ENCODE measurements at places on chromosomes 12 and 14. TPM values are rescaled to one million over a fixed set of nuclear protein-coding genes. Genes with fewer than 3 reads are reported as not detected.

The TEX22 gene
- 2.9 TPM for total RNA-seq

- no peak for DNase-seq
These were observed 101.8 kb upstream of the EIF5 start for GRCh38 chr14:103232031-103232808.

DNA sequence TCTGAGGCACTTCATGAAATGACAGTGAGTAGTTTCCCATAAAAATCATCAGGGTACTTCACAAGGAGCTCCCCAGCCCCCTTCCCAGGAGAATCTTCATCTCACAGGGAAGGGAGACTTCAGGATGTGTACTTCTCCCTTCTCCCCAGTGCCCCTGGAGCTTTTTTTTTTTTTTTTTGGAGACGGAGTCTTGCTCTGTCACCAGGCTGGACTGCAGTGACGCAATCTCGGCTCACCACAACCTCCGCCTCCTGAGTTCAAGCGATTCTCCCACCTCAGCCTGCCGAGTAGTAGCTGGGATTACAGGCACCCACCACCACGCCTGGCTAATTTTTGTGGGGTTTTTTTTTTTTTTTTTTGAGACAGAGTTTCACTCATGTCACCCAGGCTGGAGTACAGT is 10.4 kb downstream of the ITPK1 start:
- DNase-seq: no peak

DNA sequence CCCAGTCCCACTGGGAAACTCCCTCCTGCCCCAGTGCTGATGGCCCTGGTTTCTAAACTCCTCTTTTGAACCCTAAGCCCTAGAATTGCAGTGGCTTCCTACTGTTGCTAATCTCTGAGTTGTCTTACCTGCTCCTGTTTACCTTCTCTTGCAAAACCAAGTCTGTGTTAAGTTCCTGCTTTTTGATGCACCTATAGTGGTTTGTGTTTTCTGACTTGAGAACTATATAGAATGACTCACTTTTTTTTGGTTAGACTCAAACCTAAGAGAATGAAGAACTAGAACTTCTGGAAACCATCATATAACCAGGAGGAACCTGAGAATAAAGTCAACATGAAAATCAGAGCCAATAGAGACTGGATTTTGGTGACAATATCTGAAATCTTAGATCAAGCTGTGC is 5.5 kb upstream of the GAS2L3 start:
- no peak for DNase-seq

The MYH6 gene
- not detected for total RNA-seq

- no peak for DNase-seq
These were observed 14.3 kb downstream of the DEGS2 start for GRCh38 chr14:100144996-100145646.

DNA sequence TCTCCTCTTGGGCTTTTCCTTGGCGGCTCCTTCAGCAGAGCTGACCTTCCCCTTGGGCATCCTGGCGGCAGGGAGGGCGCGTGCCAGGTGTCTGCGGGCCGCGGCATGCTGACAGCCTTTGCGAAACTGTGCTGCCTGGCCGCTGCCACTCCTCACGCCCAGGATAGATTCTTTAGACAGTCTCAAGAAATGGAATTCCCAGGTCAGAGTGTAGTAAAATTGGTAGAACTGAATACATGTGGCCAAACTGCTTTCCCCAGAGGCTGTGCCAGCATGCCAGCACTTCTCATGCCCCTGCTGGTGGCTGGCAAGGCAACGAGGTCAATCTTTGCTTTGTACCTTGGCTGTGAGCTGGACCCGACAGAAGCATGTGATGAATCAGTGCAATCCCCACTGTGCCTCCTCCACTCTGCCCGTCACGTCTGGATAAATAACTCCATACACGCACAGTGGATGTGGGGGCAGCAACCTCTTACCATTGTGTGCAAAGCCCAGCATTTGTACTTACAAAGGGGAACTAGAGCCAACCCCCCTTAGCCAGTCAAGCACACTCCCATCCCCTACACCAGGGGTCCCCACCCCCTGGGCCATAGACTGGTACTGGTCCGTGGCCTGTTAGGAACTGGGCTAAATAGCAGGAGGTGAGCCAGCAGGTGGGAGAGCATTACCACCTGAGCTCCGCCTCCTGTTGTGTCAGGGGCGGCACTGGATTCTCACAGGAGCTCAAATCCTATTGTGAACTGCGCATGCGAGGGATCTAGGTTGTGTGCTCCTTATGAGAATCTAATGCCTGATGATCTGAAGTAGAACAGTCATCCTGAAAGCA is 90.9 kb downstream of the ACTN1 start:
- DNase-seq: no peak

- no peak for DNase-seq
These were observed 363.7 kb downstream of the SOX5 start for GRCh38 chr12:23585782-23586163.

The INSM2 gene
- total RNA-seq: not detected

GRCh38 chr12:48978741-48979601 is 849 bp downstream of the WNT1 start:
- no peak for DNase-seq

The INHBC gene
- total RNA-seq: not detected

GRCh38 chr12:56688846-56689109 is 694 bp upstream of the PTGES3 start:
- DNase-seq: no peak

The SERPINA5 gene
- total RNA-seq: 0.50 TPM

The CLEC2B gene
- total RNA-seq: not detected

- no peak for DNase-seq
These were observed 44.2 kb upstream of the FOS start for GRCh38 chr14:75234173-75235115.

- peak; percentile 78 for DNase-seq
These were observed 104.5 kb upstream of the MED13L start for GRCh38 chr12:116381744-116382685.

The PTPRR gene
- total RNA-seq: not detected

DNA sequence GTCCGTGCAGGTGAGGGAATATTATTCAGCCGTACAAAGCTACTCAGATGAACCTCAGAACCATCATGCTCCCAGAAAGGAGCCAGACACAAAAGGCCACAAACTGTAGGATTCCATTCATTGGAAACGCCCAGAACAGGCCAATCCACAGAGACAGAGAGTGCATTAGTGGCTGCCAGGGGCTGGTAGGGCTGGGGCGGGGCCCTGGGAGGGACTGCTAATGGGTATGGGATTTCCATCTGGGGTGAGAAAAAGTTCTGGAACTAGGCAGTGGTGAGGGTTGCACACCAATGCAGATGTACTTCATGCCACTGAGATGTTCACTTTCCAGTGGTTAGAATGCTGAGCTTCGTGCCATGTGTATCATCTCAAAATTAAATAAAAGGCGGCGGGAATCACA is 101.1 kb downstream of the RFLNA start:
- no peak for DNase-seq

Measured in chondrocyte (in vitro differentiated cells).